Right ventricle myocardium inferior (tissue), 1 donor: ENCODE measurements at places on chromosomes 3 and 15. TPM values are rescaled to one million over a fixed set of nuclear protein-coding genes. Genes with fewer than 3 reads are reported as not detected.
A peak's percentile ranks its signal among the peaks of the same experiment; 100 is the strongest.

The IL5RA gene
- 0.65 TPM for total RNA-seq

The RBP2 gene
- not detected for total RNA-seq

The FEZF2 gene
- total RNA-seq = not detected

The CLDN16 gene
- not detected for total RNA-seq

The KY gene
- total RNA-seq = 16.7 TPM

The LYSMD2 gene
- 4.8 TPM for total RNA-seq

- no peak for DNase-seq
These were observed 61.7 kb downstream of the B3GALNT1 start for GRCh38 chr3:161043336-161044035.

DNA sequence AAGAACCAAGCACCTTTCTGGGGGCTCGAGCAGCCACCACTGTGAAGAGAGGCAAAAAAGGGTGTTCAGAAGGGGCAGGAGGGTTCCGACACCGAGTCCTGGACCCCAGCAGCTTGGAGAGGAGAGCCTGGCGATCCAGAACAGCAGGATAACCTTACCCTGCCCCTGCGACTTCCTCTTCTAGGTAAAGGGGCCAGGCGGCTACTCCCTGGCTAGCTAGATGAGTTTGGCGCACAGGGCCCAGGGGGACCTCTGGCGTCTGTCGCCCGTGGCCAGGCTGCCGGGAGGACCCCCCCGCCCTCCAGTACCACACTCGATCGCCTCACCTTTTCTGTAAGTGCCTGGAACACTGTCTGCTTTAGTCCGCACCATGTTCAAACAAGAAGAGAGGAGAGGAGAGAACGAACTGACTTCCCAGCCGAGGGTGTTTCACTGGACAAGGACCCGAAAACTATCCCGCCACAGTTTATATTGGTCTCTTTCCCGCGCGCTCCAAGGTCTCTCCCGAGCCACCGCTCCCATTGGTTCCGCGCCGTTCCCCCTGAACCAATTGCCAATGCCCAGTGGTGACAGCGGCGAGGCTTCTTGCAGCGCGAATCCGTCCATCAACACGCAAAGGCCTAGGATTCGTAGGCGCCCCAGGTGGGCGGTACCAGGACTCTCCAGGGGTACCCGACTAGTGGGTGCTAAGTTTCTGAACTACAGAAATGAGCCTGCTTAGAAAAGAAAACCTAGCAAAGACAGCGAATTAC is at the start of gene PCLAF:
Gene PCLAF, minus strand, starts transcription at position 442 of the 752 bp plus-strand sequence. Its CDS starts 70 bp downstream, at position 372.
- DNase-seq = peak; percentile 97

DNA sequence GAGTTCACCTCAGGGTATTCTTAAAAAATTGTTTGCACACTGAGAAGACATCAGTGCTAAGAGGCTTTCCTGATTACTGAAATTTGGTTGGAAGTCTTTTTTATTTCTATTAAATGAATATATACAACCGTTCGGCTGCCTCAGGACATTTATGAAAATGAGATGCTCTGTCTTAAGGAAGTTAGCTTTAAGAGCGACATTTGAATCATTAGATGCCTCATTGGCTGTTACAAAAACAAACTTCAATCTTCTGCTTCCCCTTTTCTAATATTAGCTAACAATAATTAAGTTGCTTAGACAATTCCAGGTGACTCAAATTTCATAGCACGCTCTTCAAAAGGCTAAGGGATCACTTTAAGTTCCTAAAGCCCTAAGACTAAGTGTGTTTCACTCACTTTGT is 673.7 kb downstream of the FHIT start:
- DNase-seq = no peak

GRCh38 chr3:131233900-131234668 is 147.5 kb upstream of the NUDT16 start:
- no peak for DNase-seq

DNA sequence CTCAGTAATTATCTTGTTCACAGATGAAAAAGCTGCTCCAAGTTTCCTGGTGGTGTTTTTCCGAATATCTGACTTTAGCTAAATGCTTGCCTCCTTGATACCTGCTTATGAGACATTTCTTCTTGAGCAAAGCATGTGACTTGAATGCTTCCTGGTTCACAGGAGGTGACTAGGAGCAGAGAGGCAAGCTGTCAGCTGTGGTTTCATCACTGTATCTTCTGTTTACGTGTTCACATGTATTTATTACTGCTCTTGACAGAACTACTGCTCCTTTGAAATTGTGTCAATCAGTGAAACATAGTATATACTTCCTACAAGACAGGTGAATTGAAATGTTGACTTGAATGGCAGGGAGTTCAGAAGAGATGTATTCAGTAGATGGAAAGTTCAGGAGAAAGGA is 8.9 kb upstream of the SPPL2A start:
- no peak for DNase-seq
